Fibroblast of villous mesenchyme (primary cell): ENCODE measurements at places on chromosomes 11 and 22.

DNA sequence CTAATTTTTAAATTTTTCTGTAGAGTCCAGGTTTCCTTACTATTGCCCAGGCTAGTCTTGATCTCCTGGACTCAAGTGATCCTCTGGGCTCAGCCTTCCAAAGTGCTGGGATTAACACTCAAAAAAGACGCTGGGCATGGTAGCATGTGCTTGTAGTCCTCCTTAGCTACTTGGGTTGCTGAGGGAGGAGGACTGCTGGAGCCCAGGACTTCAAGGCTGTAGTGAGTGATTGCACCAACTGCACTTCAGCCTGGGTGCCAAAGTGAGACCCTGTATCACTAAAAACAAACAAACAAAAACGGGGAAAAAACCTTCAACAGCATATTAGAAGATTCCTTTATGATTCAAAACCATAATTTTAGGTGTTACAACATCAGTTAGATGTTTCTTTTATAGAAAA lies 44.6 kb downstream of the RSF1 start:
- no peak for DNase-seq

GRCh38 chr11:111734101-111734953 lies 31.9 kb downstream of the PPP2R1B start:
- no peak for DNase-seq

DNA sequence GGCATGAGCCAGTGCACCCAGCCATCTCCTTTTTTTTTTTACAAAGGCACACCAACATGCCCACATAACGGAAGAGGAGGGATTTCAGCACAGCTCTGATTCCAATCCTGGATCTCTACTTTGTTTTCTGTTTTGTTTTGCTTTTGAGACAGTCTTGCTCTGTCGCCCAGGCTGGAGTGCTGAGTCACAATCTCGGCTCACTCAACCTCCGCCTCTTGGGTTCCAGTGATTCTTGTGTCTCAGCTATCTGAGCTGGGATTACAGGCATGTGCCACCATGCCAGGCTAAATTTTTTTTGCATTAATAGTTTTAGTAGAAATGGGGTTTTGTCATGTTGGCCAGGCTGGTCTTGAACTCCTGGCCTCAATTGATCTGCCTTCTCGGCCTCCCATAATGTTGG lies 28.1 kb downstream of the VSTM5 start:
- no peak for DNase-seq

DNA sequence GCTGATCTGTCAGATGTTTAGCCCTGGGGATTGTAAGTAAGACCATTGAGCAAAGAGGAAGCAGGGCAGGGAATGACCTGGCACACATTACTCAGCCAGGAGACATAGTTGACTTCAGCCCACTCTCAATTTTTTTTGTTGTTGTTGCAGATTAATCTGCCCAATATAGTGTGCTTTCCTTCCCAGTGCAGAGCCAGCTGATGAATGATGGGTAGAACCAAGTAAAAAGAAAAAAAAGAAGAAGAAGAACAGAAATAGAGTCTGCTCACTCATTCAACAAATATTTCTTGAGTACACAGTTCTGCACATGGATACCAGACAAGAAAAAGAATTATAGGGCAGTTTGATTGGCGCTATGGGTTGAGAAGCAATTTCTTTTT lies 292.7 kb downstream of the ETS1 start:
- DNase-seq, result no peak

GRCh38 chr22:45502215-45503049 lies at the start of gene FBLN1:
Gene FBLN1 (plus strand): TSS chr22:45502883. CDS start chr22:45502986, 103 bp downstream.
- DNase-seq, result peak; percentile 68

- no peak for DNase-seq
Measured at GRCh38 chr11:112902361-112903011, 58.7 kb upstream of the NCAM1 start.

DNA sequence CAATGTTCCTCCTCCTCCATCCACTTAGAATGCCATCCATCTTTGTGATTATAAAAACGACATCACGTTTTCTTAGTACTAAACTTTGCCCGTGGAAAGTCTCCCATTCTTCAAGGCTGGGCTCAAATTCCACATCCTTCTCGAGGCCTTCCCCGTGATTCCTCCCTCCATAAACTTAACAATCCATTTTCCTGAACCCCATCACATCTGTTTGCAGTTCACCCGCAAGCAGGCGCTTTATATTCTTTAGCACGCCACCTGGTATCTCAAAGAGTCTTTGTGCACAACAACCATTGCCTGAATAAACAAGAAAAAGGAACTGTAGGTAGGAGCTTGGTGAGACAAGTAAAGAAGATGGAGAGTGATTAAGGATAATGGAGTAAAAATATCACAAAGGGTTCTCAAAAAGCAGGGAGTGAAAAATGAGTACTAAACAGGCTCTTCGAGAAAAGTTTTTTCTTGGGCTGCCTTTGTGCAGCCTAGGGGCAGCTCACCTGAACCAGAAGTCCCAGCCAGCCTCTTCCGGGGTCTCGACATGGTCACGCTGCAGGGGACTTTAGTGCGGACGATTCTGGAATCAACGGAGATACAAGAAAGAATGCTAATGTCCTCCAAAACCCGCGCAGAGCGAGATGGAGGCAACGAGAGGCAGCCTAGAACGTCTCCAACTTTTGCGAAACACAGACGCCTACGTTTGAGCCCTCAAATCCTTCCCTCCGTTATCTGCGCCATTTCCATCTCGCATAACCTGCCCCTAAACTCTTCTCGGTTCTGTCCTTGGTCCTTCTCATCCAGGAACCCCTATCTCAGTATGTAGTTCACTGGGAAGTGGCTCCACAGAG lies 585 bp downstream of the THYN1 start:
- DNase-seq, result peak; percentile 65
